ENCODE measurements at places on chromosomes 3 and 15.

DNA sequence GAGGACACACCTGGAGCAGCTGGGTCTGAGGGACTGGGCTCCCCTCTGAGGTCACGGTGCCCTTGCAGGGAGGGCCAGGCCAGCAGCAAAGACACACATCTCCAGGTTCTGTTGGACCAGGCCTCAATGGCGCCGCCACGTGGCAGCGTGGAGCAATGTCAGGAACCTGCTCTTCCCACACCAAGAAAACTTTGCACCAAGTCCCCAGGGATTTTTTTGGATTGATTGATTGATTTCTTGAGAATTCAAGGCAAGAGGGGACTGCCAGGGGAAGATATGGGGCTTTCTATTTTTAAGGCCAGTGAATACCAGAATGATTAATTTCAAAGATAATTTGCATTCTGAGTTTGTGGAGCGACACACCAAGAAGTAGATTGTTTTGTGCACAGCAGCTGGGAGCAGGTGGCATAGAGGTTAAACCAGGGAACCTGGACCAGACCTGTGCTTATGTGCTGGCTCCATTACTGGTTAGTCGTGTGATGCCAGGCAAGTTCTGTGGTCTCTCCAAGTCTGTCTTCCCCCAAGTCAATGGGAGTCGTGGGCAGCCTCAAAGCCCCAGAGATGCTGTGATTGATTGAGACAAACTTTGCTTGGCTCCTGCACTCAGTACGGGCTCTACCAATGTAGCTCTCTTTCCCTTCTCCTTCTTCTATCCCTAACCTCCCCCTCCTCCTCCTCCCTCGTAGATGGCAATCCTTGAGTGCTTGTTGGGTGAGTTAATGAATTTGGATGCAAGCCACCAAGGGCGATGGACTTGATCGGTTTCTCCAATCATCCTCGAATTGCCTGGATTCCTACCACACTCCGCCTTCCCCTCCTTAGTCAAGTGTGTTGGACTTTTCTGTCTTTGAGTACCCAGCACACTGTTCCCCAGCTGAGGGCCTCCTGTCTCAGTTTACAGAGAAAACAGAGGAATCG is 96.2 kb upstream of the TRPM1 start:
- peak; percentile 35 for DNase-seq

DNA sequence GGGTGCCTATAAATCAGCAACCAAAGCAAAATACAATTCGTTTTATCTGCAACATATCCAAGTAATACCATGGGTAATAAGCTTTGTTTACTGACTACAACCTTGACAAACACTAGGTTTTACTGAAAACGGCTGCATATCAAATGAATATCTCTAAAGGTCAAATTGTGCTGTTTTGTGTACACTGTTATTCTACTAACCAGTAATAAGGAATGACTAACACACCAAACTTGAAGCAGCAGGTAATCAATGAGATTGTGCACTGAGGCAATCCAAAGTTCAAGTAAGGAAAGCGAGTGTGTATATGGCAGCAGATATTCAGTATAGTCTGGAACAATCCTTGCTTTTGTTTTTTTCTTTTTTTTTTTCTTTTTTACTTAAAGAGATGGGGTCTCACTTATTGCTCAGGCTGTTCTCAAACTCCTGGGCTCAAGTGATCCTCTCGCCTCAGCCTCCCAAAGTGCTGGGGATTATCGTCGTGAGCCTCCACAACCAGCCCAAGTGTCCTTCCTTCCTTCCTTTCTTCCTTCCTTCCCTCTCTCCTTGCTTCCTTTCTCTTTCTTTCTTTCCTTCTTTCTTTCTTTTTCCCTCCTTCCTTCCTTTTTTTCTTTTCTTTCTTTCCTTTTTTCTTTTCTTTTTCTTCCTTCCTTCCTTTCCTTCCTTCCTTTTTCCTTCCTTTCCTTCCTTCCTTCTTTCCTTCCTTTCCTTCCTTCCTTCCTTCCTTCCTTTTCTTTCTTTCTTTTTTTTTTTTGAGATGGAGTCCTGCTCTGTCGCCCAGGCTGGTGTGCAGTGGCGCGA is 34.9 kb downstream of the AP3S2 start:
- DNase-seq = no peak

DNA sequence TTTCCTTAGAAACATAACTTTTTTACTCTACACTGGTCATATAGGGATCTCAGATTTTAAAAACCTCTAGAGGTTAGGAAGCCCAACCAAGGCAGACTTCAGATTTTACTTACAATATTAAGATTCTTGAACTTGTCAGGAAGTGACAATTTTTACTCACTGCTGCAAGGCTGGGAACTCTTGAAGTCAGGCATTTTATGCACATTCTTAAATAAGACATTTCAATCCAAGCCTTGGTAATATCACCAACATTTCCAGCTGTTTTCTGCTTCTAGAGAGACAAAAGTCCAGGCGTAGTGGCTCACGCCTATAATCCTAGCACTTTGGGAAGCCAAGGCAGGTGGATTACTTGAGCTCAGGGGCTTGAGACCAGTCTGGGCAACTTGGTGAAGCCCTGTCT is 33.6 kb upstream of the UBP1 start:
- no peak for DNase-seq

- DNase-seq = no peak
These were observed 157.4 kb upstream of the CTNNB1 start for GRCh38 chr3:41041899-41042298.

- DNase-seq = no peak
These were observed 2.4 kb upstream of the GPR87 start for GRCh38 chr3:151318991-151319390.

- DNase-seq = no peak
These were observed 27.9 kb downstream of the FILIP1L start for GRCh38 chr3:100086401-100086800.

DNA sequence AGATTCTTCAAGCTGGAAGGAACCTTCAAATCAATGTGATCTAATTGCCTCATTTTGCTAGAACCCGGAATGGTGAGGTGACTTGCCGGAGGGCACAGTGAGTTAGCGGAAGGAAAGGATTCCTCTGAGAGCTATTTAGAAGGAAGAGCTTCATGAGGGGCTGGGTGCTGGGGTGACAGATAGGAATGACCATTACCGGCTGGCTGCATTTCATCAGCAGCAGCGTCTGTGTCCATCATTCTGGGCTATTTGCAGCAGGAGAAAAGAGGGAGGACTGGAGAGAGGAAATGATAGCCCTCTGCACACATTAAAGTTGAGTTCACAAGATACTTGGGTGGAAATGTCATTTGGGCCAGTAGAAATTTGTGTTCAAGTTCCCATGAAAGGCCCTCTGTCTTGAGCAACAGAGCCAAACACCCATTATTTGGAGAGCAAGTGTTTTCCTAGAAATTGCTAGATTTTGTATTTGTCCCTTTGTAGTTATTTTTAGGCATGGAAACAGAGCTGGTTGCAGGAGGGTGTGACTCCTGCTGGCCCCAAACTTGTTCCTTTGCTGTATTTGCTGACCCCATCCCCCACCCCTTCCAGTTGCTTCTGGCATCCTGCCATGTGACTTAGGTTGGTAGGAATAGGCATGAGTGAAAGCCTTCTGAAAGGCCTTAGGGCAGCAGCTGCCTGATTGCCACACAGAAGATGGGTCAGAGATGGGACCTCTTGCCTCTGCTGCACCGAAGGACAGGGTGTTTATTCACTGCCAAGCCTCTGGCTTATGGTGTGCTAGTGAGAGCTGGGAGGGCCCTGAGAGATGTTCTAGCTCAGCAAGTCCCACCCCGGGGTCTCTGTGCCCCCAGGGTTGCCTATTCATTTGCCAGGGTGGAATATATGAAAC is 87.5 kb upstream of the PLXNA1 start:
- no peak for DNase-seq

- DNase-seq = no peak
These were observed 403.0 kb upstream of the RBMS3 start for GRCh38 chr3:28877912-28878311.

- no peak for DNase-seq
These were observed 43.6 kb downstream of the DMXL2 start for GRCh38 chr15:51579012-51579411.

- DNase-seq = no peak
These were observed 808 bp downstream of the GK5 start for GRCh38 chr3:142224482-142225072.

DNA sequence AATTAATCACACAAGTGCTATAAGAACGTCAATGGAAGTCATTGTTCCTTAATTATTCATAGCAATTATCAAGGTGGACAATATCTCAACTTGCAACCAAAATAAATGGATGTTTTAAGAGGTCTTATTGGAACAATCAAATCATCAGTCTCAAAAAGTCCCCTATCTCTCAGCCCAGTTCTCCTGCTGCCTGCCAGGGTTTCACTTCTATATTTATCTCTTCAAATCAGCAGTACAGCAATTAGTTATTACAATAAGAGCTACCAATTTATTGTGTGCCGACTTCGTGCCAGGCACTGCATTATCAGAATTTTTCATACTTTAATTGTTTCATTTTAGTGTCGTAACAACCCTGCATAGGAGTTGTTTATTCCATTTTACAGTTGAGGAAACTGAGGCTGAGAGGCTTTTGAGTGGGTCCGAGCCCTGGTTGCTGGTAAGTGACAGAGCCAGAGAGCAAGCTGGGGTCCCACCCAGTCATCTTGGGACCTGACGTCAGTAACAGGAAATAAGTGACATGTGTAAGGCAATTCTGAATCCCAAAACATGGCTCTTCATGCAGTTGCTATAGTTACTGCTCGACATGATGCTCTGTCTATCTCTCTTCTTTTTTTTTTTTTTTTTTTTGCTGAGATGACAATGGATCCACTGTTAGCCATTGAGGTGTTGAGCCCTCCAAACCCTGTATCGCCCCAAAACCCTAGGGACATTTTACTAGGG is 8.8 kb upstream of the KCTD6 start:
- DNase-seq = no peak

- DNase-seq = no peak
These were observed 576.5 kb downstream of the ZNF385D start for GRCh38 chr3:21174461-21174860.
